ENCODE measurements at places on chromosomes 11 and 22.

- DNase-seq: no peak
These were observed 490.9 kb downstream of the SOX6 start for GRCh38 chr11:15865212-15865987.

DNA sequence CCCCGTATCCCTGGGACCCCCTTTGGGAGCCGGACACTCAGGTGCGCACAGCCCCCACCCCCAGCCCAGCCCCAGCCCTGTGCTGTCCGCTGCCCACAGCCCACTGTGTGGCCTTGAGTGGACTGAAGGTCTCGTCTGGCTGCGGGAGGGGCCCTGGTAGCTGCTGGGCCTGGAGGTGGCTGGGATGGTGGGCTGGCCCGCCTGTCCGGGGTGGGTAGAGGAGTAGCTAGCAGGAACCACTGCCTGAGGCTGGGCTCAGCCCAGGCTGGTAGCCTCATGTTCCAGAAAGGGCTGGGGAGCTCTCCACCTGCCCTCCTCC is 4.6 kb upstream of the MUC6 start:
- no peak for DNase-seq

- DNase-seq: no peak
These were observed 5.3 kb downstream of the PHOX2A start for GRCh38 chr11:72238492-72239312.

GRCh38 chr11:44606472-44606871 is 41.0 kb downstream of the CD82 start:
- no peak for DNase-seq

DNA sequence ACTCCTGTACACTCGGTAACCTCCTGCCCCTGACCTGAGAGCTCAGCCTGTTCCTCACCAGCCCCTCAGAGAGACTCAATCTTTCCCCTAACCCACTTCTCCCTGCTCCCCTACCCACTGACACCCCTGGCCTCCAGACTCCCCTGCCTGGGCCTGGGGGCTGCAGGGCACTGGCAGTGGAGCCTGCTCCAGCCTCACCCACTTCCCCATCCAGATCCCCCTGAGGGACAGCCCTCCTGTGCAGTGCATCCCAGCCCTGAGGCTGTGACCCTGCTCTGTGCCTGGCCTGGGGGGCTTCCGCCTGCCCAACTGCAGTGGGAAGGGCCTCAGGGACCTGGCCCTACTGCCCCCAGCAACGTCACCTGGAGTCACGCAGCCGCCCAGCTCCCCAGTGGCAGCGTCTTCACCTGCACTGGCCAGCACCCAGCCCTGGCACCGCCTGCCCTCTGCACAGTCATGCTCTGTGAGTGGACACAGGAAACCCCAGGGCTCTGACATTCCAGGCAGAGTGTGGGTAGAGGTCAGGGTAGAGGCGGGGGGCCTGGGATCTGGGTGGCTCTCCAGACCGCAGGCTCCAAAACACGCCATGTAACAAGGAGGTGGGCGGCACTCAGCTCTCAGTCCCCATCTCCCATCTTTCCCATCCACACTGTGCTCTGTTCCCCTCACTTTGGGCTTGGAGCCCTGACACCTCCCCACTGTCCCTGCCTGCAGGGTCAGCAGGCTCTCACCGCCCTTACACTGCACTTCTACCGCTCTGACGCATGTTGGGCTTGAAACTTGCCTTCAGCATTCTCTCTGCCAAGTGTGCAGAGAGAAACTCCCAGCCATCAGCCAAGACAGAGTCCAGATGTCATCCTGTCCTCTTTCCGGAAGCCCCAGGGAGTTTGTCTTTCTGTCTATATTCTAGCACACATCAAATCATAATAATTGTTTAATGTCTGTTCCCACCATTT is 5.1 kb downstream of the VSIG10L2 start:
- no peak for DNase-seq

DNA sequence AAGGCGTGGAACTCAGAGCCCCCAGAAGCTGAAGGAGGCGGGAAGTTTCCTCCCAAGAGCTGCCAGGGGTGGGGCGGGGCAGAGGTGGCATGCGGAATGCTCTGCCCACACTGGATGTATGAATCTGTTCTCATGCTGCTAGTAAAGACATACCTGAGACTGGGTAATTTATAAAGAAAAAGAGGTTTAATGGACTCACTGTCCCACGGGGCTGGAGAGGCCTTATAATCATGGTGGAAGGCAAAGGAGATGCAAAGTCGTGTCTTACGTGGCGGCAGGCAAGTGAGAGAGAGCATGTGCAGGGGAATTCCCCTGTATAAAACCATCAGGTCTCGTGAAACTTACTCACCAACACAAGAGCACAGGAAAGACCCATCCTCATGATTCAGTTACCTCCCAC is 57.6 kb downstream of the SMIM38 start:
- no peak for DNase-seq
